Smooth muscle cell of the coronary artery (primary cell): ENCODE measurements at places on chromosomes 16 and 17. TPM values are rescaled to one million over a fixed set of nuclear protein-coding genes. Genes with fewer than 3 reads are reported as not detected.

The METTL2A gene
- 7.4 and 19.7 TPM in 2 replicates for total RNA-seq

The RCVRN gene
- not detected in 2 replicates for total RNA-seq

The BICDL2 gene
- total RNA-seq: under 0.01 and 0.08 TPM in 2 replicates

The G6PC1 gene
- total RNA-seq: not detected in 2 replicates

The IRX5 gene
- total RNA-seq: 1.2 and 2.7 TPM in 2 replicates

The ACAP1 gene
- 1.3 and 4.3 TPM in 2 replicates for total RNA-seq

The SYCE1L gene
- total RNA-seq: 1.2 TPM in 1 of 2 replicates, not detected in the other

The NPTX1 gene
- total RNA-seq: 0.08 and 10.1 TPM in 2 replicates

The ABCC6 gene
- 0.30 and 0.47 TPM in 2 replicates for total RNA-seq

The MEFV gene
- 0.15 TPM in 1 of 2 replicates, not detected in the other for total RNA-seq

The INCA1 gene
- total RNA-seq: 0.30 and 1.1 TPM in 2 replicates

The CTDNEP1 gene
- 16.7 and 21.2 TPM in 2 replicates for total RNA-seq

The HS3ST6 gene
- not detected in 2 replicates for total RNA-seq

The AGRP gene
- total RNA-seq: 0.08 TPM in 1 of 2 replicates, not detected in the other

The TP53TG3D gene
- total RNA-seq: 0.12 and 0.15 TPM in 2 replicates

The GP1BA gene
- total RNA-seq: not detected in 2 replicates

The TEKT3 gene
- total RNA-seq: 0.59 TPM in 1 of 2 replicates, not detected in the other

The OR1F1 gene
- not detected in 2 replicates for total RNA-seq

The SLC12A3 gene
- total RNA-seq: under 0.01 TPM in 1 of 2 replicates, not detected in the other

The WFIKKN2 gene
- total RNA-seq: 0.08 TPM in 1 of 2 replicates, not detected in the other

The CIITA gene
- 0.08 and 0.12 TPM in 2 replicates for total RNA-seq

The KIF19 gene
- total RNA-seq: 1.1 TPM in 1 of 2 replicates, not detected in the other

The PHAF1 gene
- total RNA-seq: 9.6 and 12.0 TPM in 2 replicates

The PRSS8 gene
- not detected in 2 replicates for total RNA-seq

The DLX4 gene
- total RNA-seq: not detected in 2 replicates

The DOC2A gene
- 0.08 and 0.23 TPM in 2 replicates for total RNA-seq

The CSH1 gene
- not detected in 2 replicates for total RNA-seq

The WSCD1 gene
- total RNA-seq: 0.08 and 0.47 TPM in 2 replicates

The CD300A gene
- total RNA-seq: not detected in 2 replicates

The SKAP1 gene
- not detected in 2 replicates for total RNA-seq

The PPP1R27 gene
- total RNA-seq: 0.15 TPM in 1 of 2 replicates, not detected in the other

The TM4SF5 gene
- total RNA-seq: not detected in 2 replicates

The PRKCB gene
- 0.23 and 1.4 TPM in 2 replicates for total RNA-seq

The ZDHHC1 gene
- total RNA-seq: 2.8 and 4.3 TPM in 2 replicates

The KARS1 gene
- total RNA-seq: 81.3 and 148 TPM in 2 replicates

The HNF1B gene
- not detected in 2 replicates for total RNA-seq

The MT1M gene
- total RNA-seq: 2.0 and 9.5 TPM in 2 replicates

The SCIMP gene
- not detected in 2 replicates for total RNA-seq

The GAST gene
- total RNA-seq: not detected in 2 replicates

The CETP gene
- total RNA-seq: 0.15 and 0.23 TPM in 2 replicates

The TGFB1I1 gene
- 3.3 and 30.2 TPM in 2 replicates for total RNA-seq

The NOG gene
- 0.23 TPM in 1 of 2 replicates, not detected in the other for total RNA-seq

The RUNDC3A gene
- total RNA-seq: 0.08 and 1.1 TPM in 2 replicates
